ENCODE measurements at places on chromosomes 3 and 15. TPM values are rescaled to one million over a fixed set of nuclear protein-coding genes. Genes with fewer than 3 reads are reported as not detected.
A peak's percentile ranks its signal among the peaks of the same experiment; 100 is the strongest.

DNA sequence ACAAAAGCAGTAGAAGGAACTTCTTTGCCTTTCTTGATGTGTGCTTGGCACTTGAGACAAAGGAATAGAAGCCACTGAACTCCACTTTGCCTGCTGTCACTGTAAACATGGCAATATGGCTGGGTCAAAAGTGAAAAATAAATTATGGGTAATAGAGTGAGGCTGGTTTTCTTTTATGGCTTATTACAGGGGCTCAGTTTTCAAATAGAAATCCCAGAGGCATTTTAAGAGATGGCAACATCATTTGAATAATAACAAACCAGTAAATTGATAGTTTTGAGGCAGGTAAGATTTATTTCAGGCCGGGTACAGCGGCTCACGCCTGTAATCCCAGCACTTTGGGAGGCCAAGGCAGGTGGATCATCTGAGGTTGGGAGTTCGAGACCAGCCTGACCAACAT lies 2.8 kb downstream of the C3orf52 start:
- DNase-seq: no peak
- peaks cover 36% of the 10 kb centered on the region for H3K4me1 ChIP-seq
- H3K36me3 ChIP-seq: no peaks in the 10 kb centered on the region

DNA sequence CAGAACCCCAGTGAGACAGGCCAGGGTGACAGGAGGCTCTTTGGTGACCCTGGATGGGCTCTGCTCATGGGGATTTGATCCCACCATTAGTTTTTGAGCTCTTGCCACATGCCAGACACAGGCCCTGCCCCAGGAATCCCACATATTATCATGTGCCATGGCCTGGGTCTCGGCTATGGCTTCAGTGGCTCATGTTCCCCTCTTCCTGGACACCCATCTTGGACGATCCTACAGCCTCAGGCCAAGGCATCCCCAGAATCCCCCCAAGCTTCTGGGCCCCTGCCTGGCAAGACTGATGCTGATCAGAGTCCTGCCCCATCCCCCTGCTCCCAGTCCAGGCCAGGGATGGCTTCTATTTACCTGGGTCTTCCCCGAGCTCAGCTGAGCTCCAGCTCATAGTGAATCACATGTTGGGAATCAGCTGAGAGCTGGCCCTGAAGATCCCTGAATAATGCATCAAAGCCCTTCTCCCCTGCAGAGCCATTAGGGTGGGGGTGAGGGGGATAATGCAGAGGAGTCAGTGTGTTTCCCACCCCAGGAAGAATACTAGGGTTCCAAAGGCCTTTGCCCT lies 50.9 kb upstream of the CHRNB4 start:
- H3K4me3 ChIP-seq: no peak overlapping the region
- H3K36me3 ChIP-seq: no peaks in the 10 kb centered on the region
- H3K4me1 ChIP-seq: no peaks in the 10 kb centered on the region
- peak; percentile 29 for DNase-seq
- H3K27ac ChIP-seq: no peak overlapping the region
- H3K27me3 ChIP-seq: peaks cover 8% of the 10 kb centered on the region

- no peak for DNase-seq
- H3K4me3 ChIP-seq: no peak overlapping the region
Observed at GRCh38 chr3:130354430-130354829, 9.0 kb downstream of the COL6A5 start.

The THRB gene
- total RNA-seq: 0.36 TPM

The VILL gene
- total RNA-seq: 7.6 TPM

GRCh38 chr15:29420188-29420587 lies 150.6 kb upstream of the NSMCE3 start:
- no peaks in the 10 kb centered on the region for H3K36me3 ChIP-seq
- no peak overlapping the region for H3K4me3 ChIP-seq
- no peak overlapping the region for H3K27ac ChIP-seq

The PEX5L gene
- total RNA-seq: 0.59 TPM

GRCh38 chr3:31278532-31278931 lies 254.2 kb upstream of the STT3B start:
- H3K27ac ChIP-seq: no peak overlapping the region
- no peak for DNase-seq
- H3K4me1 ChIP-seq: peaks cover 31% of the 10 kb centered on the region
- H3K36me3 ChIP-seq: no peaks in the 10 kb centered on the region
- no peaks in the 10 kb centered on the region for H3K27me3 ChIP-seq

GRCh38 chr3:47083786-47084185 lies 80.1 kb downstream of the SETD2 start:
- no peak overlapping the region for H3K4me3 ChIP-seq
- DNase-seq: no peak
- H3K36me3 ChIP-seq: peaks cover 53% of the 10 kb centered on the region
- H3K4me1 ChIP-seq: no peaks in the 10 kb centered on the region

DNA sequence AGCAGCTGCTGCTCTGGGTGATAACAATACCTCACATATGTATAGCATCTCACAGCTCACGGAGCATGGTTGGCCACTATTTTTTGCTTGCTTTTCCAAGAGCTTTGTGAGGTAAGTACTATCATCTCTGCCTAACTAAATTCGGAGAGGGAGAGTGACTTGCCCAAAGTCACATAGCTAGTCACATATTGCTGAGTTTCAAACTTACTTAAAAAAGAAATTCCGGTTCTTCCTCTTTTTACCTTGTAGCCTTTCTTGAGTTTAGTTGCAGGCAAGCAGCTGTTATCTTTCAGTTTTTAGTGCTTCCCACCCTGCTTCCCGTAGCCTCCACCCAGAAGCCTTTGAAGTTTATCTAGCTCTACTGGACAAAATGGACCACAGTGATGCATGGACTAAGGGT lies 309.2 kb downstream of the PDCD6IP start:
- no peaks in the 10 kb centered on the region for H3K4me1 ChIP-seq
- no peak overlapping the region for H3K4me3 ChIP-seq
- no peak for DNase-seq
- no peaks in the 10 kb centered on the region for H3K36me3 ChIP-seq
- H3K27me3 ChIP-seq: no peaks in the 10 kb centered on the region

The SRP14 gene
- 97.2 TPM for total RNA-seq

DNA sequence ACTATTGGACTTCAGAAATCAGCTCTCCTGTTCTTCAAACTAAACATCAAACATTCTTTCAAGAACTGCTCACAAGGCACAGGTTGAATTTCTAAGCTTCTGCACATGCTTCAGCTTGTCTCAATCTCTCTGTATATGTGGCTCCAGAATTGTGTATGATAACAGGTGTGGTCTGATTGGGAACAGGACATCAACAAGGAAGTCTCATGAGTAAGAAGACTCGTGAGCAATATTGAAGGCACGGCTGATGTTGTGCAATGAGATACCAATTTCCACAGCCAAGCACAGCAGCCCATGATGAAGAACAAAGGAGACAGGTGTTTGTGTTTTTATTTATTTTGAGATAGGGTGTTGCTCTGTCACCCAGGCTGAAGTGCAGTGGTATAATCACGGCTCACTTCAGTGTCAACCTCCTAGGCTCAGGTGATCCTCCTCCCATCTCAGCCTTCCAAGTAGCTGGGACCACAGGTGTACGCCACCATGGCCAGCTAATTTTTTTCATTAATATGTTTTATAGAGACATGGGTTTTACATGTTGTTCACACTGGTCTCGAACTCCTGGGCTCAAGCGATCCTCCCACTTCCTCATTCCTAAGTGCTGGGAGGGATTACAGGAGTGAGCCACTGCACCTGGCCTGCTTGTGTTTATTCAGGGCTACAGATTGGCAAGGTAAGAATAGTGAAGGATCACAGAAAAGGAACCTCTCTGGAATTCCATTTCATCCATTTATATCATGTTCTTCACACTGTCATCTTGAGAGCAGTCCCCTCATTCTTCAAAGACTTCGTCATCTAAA lies 32.2 kb upstream of the ABHD17C start:
- peaks cover 4% of the 10 kb centered on the region for H3K4me1 ChIP-seq
- no peaks in the 10 kb centered on the region for H3K27me3 ChIP-seq
- H3K36me3 ChIP-seq: no peaks in the 10 kb centered on the region
- no peak for DNase-seq
- no peak overlapping the region for H3K27ac ChIP-seq

The RPUSD3 gene
- 18.6 TPM for total RNA-seq

The LRRIQ4 gene
- total RNA-seq: 0.29 TPM

GRCh38 chr3:72597756-72598195 lies 250.5 kb downstream of the SHQ1 start:
- no peak overlapping the region for H3K27ac ChIP-seq
- DNase-seq: peak; percentile 77
- H3K4me3 ChIP-seq: no peak overlapping the region
- H3K27me3 ChIP-seq: peaks cover 30% of the 10 kb centered on the region
- peaks cover 4% of the 10 kb centered on the region for H3K4me1 ChIP-seq

The MOBP gene
- not detected for total RNA-seq

The MLF1 gene
- 14.1 TPM for total RNA-seq

The ZNF592 gene
- 11.2 TPM for total RNA-seq

GRCh38 chr3:190175490-190175889 lies 54.8 kb upstream of the P3H2 start:
- H3K27ac ChIP-seq: no peak overlapping the region
- peaks cover 8% of the 10 kb centered on the region for H3K4me1 ChIP-seq
- H3K27me3 ChIP-seq: no peaks in the 10 kb centered on the region
- peak; percentile 71 for DNase-seq

The FGD5 gene
- under 0.01 TPM for total RNA-seq

DNA sequence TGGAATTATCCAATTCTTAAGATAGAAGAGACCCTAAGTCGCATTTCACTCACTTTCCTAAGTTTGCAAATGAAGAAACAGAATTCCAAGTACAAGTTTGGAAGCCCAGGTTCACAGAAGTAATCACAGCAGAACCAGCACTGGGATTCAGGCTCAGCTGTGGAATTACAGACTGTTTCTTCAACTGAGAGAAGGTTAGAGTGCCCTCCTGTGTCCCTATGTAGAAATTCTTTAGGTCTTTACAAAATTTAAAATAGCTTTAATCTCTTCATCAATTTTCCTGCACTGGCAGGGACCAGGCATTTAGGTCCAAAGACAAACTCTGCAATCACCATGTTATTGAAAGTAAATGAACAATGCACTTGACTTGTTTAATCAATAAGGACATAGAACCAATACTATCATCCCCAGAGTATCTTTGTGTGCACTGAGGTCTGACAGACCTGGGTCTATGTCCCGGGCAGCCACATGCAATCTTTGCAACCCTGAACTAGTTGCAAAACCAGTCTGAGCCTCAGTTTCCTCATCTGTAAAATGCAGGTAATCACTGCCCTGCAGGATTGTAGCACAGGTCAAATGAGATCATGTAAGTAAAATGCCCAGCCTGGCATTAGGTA lies 96.3 kb upstream of the ZBED2 start:
- peaks cover 37% of the 10 kb centered on the region for H3K4me1 ChIP-seq
- H3K27ac ChIP-seq: no peak overlapping the region
- no peak overlapping the region for H3K4me3 ChIP-seq
- H3K27me3 ChIP-seq: no peaks in the 10 kb centered on the region

- H3K27me3 ChIP-seq: peaks cover 4% of the 10 kb centered on the region
- no peak overlapping the region for H3K27ac ChIP-seq
- H3K4me1 ChIP-seq: no peaks in the 10 kb centered on the region
- H3K4me3 ChIP-seq: no peak overlapping the region
- H3K36me3 ChIP-seq: no peaks in the 10 kb centered on the region
Observed at GRCh38 chr3:24832891-24833290, 338.2 kb upstream of the THRB start.

The CHRD gene
- total RNA-seq: 0.29 TPM

GRCh38 chr3:40690749-40691451 lies 166.1 kb downstream of the ZNF621 start:
- no peaks in the 10 kb centered on the region for H3K27me3 ChIP-seq
- H3K4me3 ChIP-seq: no peak overlapping the region
- DNase-seq: no peak
- H3K4me1 ChIP-seq: no peaks in the 10 kb centered on the region
